ENCODE measurements at places on chromosomes 7 and 10. TPM values are rescaled to one million over a fixed set of nuclear protein-coding genes. Genes with fewer than 3 reads are reported as not detected.

The NPSR1 gene
- total RNA-seq, result not detected

The MYH16 gene
- total RNA-seq, result not detected

The GPRIN2 gene
- total RNA-seq, result 0.50 TPM

The CPXM2 gene
- 14.7 TPM for total RNA-seq

The ORAI2 gene
- total RNA-seq, result 24.6 TPM

DNA sequence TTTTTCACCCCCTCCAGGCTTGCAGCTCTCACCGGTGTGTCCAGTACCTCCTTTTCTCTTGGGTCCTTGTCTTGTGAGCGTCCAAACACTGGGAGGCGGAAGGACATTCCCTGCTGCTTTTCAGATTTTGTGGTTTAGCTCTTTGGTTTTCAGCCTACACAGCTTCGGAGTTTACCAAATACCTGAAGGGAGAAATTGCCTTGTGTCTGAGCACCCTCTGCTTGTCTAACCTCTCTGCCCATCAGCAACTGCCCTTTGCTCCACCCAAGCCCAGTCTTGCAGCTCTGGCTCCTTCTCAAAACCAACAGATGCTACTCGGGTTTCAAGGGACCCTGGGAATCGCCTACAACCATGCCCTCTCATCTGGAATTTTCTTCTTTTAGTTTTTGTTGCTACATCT lies 519.1 kb upstream of the IGFBP3 start:
- no peak for DNase-seq

- DNase-seq, result no peak
Observed at GRCh38 chr10:124242791-124243190, 149.4 kb upstream of the CHST15 start.

DNA sequence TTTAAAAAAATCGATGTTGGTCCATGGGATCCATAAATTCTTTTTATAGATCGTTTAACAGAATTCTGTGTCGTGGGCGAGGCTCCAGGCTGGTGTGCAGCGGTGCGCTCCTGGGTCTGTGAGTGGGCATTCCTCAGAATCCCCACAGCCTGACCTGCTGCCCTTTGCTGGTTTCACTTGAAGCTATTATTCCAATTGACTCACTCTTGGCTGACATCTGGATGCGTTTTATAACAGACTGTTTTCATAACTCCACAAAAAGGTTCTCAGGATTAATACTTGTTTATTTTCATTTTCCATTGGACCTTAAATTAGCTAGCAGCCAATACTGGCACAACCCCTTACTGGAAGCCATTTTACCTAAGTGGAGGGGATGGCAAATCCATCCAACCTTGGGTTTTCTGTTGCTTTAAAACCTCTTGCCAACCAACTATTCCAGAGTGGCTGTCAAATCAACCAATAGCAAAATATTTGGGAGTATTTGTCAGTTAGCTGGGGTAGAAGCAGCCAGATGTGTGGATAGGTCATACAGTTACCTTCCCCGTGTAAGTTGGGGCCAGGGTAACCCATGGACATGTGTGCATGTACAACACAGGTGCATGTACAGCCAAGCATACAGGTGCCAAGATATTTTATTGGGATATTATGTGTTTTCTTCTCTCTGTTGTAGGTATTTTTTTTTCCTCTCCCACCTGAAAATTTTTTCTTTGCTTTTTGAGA lies 160.7 kb upstream of the ZNF32 start:
- no peak for DNase-seq

DNA sequence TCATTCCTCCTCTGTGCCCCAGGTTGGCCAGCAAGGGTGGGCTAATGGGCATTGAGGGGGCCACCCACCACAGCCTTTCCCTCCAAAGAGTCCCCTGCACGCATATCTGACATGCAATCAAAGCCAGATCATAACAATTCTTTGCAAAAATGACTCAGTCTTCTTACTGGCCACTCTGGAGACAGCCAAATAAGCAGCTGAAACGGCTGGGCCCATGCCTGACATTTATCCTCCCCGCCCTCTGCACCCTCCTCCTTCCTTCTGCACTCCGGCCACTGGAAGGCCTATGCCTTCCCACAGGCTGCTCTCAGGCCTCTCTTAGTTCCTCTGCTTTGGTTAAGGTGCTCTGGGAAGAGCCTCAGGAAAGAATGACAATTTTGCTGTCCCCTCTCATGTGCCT lies 29.2 kb upstream of the NPFFR1 start:
- no peak for DNase-seq

All from omental fat pad (tissue), 4 donors.